Activated naive CD4-positive, alpha-beta T cell treated with Interleukin-2 at 50 U/mL for 16 hours (primary cell): ENCODE measurements at places on chromosomes 1 and 21.

DNA sequence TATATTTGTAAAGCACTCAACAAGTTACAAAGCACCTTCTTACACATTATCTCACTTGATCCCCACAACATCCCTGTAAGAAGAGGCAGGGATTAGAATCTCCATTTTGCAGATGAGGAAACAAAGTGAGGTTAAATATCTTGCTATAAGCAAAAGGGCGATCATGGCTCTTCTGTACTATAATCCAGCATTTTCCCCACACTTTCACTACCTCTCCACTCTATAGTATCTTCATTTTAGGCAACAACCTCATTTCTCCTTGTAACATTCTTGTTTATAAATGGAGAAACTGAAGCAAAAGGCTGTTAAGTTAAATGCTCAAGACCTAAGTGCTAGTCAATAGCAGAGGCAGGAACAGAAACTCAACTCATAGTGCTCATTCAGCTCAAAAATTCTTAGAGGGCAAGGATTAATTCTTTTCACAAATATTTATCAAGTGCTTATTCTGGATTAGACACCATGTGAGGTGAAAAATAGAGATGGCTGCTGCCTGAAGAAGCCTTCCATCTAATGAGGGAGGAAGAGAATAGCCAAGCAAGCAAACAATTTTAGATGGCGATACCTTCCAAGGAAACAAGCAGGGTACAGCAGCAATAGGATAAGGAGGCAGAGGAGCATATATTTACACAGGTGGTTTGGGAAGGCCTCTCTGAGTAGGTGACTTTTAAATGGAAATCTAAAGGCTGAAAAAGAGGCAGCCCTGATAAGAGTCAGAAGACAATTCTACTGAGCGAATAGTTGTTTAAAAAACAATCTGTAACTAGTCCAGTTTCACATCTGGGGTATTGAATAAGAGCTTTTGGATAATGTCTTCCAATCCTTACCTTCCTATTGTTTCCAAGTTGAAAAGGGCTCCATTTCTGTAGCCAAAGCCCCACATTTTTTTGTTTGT is 3.5 kb downstream of the ERRFI1 start:
- no peak for DNase-seq

DNA sequence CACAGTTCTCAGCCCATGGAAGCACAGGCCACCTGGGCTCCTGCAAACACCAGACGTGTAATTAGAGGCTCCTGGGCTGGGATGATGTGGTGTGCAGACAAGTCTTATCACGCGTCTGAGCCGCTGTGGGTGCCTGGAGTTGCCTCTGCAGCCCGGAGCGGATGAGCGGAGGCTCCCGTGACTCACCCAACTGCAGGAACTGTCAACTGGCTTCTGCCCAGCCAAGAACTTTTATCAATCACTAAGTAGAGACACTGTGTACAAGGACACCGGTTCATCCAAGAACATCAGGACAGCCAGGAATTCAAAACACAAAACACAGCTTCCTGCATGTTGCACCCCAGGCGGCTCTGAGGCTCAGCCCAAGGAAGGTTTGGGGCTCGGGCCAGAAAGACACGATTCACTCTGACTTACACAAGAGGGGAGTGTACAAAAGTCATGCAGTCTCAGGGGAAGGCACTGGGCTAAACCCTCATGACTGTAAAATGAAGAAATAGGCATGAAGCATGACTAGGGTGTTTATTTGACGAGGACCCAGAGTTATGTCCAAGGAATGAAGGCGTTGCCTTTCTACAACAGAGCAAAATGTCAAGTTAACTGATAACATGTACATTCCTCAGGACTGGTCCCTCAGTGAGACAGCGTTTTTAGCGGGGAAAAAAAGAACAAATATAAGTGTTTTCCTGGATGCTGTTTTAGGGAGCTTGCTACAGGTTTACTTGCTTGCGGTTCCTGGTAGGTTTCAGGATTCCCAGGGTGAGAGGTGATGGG is 21.1 kb downstream of the ERRFI1 start:
- no peak for DNase-seq

DNA sequence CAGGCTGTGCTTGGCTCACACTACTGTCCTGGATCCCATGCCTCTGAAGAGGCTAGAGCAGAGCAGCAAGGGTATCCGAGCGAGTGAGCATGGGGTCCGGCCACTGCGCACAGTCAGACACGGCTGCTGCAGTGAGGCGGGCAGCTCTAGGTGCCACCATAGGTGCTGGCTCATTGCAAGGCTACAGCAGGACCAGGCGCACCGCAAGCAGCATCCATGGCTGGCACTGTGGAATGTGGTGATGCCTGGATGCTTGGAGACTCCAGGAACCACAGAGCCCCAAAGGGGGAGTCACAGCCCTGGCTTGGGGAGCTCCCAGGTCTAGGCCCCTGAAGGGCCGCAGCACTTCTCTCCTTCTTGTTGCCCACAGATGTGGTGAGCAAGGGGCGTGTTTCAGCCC is 47.2 kb downstream of the ATP6V1G3 start:
- DNase-seq, result no peak

DNA sequence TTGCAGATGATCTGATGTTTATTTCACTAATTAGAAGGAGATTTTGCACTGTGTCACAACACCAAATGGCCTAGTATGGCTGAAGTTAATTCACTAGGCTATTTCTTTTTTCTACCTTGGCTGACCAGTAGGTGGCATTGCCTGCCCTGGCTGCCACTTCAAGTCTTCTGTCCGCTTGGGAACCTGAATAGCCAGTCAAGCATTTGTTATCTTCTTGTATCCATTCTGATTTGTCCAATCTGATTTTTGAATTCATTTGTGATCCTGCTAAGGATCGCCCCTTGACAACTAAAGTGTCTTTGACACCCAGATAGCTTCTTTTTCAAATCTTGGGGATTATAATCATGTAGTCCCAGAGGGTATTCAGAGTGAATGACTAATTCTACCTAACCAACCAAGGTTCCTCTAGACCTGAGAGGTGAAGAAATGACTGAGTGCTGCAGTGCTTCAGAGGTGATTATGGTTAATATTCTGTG is 99.4 kb downstream of the GIPC2 start:
- peak; percentile 15 for DNase-seq

DNA sequence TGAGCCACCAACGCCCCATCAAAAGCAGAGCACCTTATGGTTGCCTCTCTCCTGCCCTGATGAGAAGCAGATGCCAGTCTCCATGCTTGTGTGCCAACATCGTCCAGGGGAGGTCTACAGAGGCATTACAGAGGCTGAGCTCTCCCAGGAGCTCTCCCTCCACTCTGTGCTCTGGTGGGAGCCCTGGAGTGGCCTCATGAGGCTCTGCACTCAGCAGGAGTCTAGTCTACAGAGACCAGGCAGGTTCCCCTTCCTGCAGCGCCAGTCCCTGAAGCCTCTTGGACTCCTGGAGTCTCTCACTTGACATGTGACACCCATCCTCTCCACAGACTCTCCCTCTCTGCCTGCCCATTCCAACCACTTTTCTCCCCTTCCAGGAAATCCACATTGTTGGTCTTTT is 3.4 kb downstream of the DCST1 start:
- DNase-seq, result no peak

DNA sequence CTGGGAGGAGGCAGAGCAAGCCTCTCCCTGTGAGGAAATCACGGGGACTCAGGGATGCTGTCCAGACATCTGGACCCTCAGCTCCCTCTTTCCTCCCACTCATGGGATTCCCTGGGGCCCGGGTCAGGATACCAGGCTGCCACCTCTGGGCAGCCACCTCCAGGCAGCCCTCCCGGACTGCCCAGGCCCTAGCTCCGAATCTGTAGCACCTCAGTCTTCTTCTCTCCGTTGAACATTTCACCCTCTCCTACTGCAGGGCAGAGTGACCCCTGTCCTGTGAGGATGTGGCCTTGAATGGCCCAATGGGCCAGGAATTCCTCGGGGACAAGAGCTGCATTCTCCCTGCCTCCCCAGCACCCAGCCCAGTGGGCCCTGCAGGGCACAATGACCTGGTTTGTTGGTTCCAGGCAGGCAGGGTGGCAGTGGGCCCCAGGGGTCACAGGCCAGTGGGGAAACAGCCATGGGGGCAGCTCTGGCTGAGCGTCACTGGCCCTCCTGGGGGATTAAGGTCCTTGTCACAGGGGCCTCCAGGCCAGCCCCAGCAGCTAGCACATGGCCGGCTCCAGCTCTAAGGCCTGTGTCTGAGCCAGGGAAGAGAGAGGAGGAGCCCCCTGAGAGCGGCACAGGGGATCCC is 9.5 kb upstream of the TTC34 start:
- DNase-seq, result no peak

DNA sequence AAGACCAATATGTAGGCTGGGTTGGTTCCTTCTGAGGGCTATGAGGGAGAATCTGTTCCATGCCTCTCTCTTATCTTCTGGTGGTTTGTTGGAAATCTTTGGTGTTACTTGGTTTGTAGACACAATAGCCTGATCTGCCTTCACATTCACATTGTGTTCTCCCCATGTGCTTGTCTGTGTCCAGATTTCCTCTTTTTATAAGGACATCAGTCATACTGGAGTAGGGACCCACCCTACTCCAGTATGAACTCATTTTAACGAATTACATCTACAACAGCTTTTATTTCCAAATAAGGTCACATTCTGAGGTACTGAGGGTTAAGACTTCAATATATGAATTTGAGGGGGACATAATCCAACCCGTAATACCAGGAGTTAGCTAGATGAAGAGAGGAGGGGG is 75.9 kb downstream of the DISP1 start:
- no peak for DNase-seq

GRCh38 chr21:36456729-36457414 is 23.1 kb downstream of the CLDN14 start:
- no peak for DNase-seq

- no peak for DNase-seq
Measured at GRCh38 chr1:152348447-152348846, 11.4 kb downstream of the FLG2 start.

GRCh38 chr1:1197551-1198422 is 8.6 kb downstream of the TNFRSF18 start:
- no peak for DNase-seq

GRCh38 chr1:10624256-10625050 is 149.7 kb downstream of the PEX14 start:
- DNase-seq, result no peak

DNA sequence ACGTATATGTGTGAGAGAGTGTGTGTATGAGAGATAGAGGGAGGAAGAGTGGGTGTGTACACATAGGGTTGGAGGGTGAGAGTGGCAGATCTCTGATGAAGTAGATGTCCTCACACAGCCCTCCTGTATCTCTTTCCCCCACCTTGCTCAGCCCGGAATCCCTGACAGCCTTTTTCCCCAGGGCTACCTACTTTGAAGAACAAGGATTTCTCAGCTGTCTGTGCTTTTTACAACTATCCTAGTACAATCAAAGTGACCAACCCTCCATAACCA is 29.1 kb upstream of the CADM3 start:
- no peak for DNase-seq

- no peak for DNase-seq
Measured at GRCh38 chr1:168894397-168894903, 165.4 kb upstream of the DPT start.

GRCh38 chr21:44291936-44292811 is 6.5 kb downstream of the AIRE start:
- DNase-seq, result no peak

GRCh38 chr1:223429313-223429731 is 36.1 kb downstream of the CCDC185 start:
- DNase-seq, result no peak

DNA sequence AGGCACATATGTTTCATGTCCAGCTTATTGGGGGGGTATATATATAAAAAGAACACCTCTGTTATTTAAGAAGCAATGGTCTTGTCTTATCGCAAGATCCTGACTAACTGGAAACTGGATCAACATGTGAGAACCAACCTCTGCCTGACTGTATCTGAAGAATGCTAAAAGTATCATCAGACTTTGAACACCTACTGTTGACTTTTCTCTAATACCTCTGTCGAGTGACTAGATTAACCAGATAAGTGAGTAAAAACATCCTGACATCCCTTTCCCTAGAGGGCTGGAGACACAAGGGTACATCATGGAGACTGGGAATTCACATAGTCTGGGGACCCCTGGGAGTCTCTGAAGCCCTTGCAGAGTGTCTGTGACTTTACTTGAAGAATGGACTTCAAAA is 26.3 kb upstream of the PIGC start:
- DNase-seq, result no peak

DNA sequence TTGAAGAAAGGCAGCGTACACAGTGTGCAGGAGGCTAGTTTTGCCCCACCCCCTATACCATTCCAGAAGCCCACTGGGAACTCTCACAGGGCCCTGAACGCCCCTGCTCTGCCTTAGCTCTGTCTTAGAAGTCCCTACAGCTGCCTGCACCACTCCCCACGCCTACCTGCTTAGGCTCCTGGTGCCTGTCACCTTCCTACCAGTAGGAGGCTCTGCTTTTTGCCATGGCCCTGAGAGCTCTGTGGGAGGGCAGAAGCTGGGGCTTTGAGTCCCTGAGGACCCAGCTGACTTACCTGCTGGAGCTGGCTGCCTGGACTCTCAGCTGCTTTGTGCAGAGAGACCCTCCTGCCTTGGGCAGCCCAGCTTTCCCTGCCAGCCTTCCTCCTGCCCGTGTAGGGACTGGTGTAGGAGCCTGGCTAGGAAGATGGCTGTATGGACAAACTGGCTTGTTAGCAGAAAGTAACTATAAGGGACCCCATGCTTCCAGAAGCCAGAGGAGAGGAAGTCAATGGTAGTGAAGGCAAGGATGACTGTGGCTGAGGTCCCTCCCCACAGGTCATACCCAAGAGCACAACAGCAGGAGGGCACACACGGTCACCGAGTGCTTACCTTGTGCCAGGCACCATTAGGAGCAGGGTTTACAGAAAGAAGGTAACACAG is 9.8 kb upstream of the CELSR2 start:
- DNase-seq, result peak; percentile 34

DNA sequence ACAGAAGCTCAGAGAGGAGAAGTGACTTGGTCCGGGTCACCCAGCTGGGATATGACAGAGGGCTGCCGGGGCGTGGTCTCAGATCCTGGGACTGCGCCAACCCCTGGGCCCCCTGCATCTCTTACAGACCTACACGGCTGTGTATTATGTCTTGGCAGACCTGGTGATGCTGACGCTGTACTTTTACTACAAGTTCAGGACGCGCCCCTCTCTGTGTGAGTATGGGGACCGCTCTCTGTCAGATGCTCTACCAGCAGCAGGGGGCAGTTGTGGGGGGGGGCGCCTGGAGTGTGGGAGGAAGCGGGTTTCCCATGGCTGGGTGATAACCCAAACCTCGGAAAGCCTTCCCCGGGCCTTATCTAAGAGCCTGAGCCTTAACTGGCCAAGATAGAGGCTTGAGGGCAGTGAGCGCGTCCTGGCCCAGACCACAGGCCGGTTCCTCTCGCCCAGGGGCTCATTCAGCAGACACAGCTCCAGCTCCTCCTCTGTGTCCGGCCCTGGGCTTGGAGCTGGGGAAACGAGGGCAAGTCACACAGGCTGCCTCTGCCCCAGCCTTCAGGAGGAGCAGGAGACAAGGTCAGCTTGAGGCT is 13.3 kb downstream of the SLC66A1 start:
- DNase-seq, result no peak

GRCh38 chr21:45060675-45061311 is 13.6 kb upstream of the ADARB1 start:
- DNase-seq, result no peak

- no peak for DNase-seq
Measured at GRCh38 chr1:160774886-160775719, 20.9 kb upstream of the LY9 start.

GRCh38 chr1:18716785-18717678 is 86.4 kb downstream of the PAX7 start:
- no peak for DNase-seq

- DNase-seq, result no peak
Measured at GRCh38 chr1:192552760-192553191, 22.8 kb upstream of the RGS1 start.
